Neural crest cell (in vitro differentiated cells): ENCODE measurements at places on chromosomes 2 and 18.

GRCh38 chr18:12302391-12303147 is 5.5 kb upstream of the TUBB6 start:
- no peak for DNase-seq

DNA sequence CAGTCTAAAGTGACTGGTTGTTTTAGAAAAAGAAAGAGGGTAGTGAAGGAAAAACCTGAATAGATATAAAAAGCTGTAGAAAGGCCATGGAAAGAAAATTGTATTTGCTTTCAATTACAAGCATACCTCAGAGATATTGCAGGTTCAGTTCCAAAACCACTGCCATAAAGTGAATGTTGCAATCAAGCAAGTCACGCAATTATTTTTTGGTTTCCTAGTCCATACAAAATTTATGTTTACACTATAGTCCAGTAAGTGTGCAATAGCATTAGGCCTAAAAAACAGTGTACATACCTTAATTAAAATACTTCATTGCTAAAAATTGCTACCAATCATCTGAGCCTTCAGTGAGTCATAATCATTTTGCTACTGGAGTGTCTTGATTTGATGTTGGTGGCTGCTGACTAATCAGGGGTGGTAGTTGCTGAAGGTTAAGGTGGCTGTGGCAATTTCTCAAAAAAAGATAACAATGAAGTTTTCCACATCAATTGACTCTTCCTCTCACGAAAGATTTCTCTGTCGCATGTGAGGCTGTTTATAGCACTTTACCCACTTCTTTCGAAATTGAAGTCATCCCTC is 2003.8 kb upstream of the PIK3C3 start:
- no peak for DNase-seq

GRCh38 chr2:241087420-241088268 is 14.4 kb downstream of the MTERF4 start:
- DNase-seq = no peak

DNA sequence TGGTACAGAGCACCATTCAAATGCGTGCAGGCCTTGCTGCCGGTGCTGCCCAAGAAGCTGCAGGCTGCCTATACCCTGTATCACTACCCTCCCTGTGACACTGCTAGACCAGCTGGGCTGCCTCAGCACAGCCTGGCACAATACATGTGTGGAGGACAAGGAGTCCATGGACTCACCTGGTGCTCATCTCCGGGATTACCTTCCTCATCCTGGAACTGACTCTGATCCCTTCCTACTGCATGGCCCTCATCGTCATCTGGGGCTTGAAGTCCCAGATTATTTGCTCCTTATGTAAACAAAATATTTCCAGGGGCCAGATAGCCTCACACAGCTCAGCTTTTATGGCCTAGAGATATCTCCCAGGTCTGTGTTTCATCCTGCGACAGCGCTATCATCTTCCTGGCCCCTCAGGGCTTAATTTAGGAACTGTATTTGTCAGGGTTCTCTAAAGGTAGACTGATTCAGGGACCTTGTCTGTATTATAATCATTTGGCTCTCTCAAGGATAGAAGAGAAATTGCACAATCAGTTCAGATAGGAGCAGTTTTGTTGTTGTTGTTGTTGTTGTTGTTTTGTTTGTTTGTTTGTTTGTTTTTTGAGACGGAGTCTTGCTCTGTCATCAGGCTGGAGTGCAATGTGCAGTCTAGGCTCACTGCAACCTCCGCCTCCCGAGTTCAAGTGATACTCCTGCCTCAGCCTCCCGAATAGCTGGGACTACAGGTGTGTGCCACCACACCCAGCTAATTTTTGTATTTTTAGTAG is 42.9 kb downstream of the WDR75 start:
- no peak for DNase-seq

DNA sequence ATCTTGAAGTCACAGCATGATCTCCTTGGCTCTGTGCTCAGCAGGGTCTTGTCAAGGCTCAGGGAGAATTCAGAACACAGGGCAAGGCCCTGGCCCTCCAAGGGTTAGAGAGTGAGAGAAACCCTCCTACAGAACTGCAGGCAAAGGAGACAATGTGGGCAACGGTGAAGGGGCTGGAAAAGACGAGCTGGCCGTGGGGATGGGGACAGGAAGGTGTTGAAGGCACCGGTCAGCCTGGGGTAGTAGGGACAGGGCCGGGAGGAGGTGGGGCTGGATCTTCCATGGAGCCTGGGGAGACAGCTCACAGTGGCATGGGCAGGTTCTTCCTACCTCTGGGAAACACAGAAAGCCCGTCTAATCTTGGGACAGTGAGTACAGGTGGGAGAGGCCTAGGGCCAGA is 92.2 kb upstream of the MCFD2 start:
- no peak for DNase-seq

DNA sequence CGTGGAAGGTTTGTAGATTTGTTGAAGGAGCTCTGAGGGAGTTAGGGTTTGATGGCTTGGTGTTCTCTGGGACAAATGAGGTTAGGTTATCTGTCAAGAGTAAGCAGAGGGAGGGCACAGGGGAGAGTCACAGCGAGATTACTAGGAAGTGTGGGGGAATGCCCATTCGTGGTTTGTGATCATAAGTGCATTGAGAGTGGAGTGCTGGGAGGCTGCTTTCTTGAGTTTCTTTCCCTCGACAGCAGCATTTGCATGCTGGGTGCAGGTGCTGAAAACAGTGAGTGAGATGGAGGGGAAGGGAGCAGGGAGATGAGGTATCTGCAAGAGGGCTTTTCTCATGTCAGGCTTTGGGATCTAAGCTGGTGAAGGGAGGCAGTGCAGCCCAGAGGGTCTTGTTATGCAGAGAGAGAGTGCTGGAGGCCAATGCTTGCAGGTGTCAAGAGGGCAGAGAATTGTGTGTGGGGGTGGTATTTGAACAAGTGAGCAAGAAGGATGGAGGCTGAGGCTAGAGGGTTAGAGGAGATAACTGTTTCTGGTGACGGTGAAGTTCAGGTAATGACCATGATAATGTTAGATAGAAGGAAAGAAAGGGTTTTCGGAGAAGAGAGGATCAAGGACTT is 8.8 kb downstream of the RALB start:
- DNase-seq = no peak

DNA sequence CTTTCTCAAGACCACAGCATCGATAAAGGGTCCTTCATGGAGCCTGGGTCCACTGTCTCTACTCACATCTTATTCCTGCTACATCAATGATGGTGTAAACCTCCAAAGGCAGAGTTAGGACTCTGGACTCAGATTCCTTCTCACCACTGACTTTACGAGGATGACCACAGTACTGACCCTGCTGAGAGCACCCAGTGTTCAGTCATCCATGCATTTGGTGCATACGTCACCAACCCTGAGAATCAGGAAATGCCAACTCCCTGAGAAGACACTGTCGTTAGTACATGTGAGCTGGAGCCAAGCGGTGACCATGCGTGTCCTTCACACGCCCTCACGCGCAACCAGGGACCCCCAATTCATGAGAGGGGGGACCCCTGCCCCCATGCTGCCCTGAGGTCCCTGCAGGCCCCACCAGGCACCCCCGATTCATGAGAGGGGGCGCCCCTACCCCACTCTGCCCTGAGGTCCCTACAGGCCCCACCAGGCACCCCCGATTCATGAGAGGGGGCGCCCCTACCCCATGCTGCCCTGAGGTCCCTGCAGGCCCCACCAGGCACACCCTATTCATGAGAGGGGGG is 178.4 kb upstream of the TPO start:
- no peak for DNase-seq

DNA sequence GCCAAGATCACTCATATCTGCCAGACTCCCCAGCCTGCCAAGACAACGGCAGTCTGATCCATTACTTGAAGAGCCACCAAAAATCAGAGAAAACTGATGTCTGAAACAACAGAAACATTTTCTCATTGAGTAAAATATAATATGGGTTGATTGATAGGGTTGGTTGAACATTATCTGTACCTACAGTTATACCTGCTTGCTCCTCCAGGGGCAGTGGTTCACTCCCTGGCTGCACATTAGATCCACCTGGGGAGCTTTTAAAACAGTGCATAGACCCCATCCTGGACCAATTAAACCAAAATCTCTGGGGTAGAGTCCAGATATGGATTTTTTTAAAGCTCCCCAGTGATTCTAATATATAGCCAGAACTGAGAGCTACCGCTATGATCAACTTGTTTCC is 43.6 kb upstream of the SLC14A2 start:
- no peak for DNase-seq

- no peak for DNase-seq
Measured at GRCh38 chr2:209974576-209974975, 27.9 kb upstream of the RPE start.

DNA sequence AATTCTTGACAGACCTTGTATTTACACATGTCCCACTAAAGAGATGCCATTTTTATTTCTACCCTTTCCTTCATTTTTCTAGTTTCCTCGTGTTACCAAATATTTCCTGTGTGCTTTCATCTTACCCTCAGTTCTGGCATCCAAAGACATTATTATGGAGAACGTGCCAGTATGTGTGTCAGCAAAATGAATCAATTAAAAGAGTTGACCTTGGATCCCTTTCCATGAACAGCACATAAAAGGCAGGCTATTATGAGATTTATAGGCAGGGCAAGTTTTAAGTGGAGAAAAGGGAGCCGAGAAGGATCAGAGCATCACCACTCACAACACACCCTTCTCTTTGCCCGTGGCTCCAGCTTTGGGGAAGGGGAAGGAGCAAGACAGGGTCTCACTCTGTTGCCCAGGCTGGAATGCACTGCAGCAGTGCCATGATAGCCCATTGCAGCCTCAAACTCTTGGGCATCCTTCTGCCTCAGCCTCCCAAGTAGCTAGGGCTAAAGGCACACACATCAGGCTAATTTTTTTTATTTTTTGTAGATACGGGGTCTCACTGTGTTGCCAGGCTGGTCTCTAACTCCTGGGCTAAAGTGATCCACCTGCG is 149.9 kb downstream of the GFPT1 start:
- DNase-seq = no peak

- DNase-seq = peak; percentile 42
Measured at GRCh38 chr2:133063775-133064174, 393.8 kb upstream of the LYPD1 start.

GRCh38 chr2:139383532-139383931 is 603.3 kb upstream of the NXPH2 start:
- no peak for DNase-seq

DNA sequence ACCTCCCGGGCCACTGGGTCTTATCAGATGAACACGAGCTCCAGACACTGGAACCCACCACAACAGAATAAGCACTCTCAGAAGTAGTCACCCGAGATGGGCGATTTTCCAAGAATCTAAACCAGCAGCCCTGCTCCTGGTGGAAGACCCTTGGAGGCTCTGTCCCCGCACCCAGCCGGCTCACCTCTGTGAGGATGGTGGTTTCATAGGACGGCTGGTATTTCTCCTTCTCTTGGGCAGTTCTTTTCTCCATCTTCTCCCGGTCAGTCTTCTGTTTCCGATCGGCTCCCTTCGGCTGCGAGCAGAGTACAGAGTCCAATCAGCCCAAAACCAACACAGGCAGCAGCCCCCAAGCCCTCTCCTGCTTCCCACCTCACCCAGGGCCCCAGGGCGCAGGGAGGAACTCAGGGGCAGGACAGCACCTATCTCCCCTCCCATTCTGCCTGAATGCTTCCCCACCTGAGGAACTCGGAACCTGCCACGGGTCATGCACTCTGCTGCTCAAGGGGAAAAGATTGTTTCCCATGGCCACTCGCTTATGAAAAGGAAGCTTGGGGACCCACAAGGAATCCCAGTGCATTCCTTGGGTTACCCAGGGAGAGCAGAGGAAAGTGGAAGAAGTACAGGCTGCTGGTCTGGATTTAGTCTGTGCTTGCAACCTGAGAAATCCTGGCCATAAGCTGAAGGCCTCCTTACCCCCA is 42.7 kb downstream of the TFCP2L1 start:
- DNase-seq = no peak
